Ovary (tissue), 10 donors: ENCODE measurements at places on chromosomes 5 and 9. TPM values are rescaled to one million over a fixed set of nuclear protein-coding genes. Genes with fewer than 3 reads are reported as not detected.

The BASP1 gene
- 59.1 TPM for polyA plus RNA-seq

- DNase-seq: no peak
These were observed 433.1 kb downstream of the CHSY3 start for GRCh38 chr5:130337179-130337888.

DNA sequence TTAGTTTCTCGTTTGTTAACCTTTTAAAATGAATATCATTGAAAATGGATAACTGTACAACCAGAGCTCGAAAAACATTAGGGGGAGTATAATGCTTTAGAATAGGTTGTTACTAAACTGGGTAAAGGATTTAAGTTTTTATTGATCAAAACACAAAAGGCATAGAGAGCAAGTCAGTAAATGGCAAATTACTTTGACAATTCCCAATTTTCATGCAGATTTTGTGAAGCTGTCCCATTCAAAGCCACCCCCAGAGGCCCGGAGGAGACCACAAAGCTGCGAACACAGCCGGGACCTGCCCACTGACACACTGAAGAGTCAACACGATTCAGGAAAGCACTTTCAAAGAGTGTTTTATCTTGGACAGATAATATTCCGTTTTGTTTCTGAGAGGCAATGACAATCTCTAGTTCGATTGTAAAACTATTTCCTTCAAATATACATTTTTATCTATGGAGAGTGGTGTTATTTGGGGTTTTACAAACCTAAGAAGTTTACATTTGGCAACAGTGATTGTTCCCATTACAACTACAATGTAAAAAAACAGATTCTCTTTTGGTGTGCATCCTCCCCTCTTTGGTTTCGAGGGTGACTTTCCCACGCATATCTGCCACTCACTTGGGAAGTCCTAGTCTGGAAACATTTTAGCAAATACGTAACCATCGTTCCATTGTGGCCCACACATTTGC, 182.6 kb upstream of the TBCA start:
- DNase-seq: no peak

The PLAC8L1 gene
- not detected for polyA plus RNA-seq
